ENCODE measurements at places on chromosomes 4 and X.

GRCh38 chrX:48498374-48498809, 10.4 kb upstream of the PORCN start:
- DNase-seq = no peak

DNA sequence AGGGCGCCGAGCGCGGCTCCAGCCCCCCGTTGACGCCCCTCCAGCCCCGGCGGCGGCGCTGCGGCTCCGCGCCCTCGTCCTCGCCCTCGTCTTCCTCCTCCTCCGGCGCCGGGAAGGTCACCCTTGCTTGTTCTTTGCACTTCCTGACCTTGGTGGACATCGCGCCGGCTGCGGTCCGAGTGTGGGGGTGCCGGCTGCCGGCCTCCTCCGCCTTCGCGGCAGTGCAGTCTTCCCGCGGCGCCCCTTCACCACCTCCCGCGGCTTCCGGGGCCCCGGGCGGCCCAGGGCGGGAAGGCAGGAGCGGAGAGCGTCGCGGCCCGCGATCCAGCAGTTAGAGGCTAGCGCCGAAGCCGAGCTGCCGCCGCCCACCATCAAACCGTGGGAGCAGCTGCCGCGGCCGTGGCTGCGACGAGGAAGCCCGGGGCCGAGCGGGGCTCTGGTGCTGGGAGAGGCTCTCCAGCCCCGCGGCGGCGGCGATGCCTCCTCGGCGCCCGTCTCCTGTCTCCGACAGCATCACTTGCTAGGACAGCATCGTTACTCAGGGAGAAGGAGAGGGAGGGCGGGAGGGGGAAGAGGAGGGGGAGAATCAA, at the start of gene TRPC3:
Gene TRPC3 (minus strand): TSS at position 540 of the 590 bp plus-strand sequence. CDS start 380 bp downstream, at position 160.
- no peak for DNase-seq

GRCh38 chr4:110164251-110164650, 34.2 kb downstream of the ELOVL6 start:
- DNase-seq = no peak

DNA sequence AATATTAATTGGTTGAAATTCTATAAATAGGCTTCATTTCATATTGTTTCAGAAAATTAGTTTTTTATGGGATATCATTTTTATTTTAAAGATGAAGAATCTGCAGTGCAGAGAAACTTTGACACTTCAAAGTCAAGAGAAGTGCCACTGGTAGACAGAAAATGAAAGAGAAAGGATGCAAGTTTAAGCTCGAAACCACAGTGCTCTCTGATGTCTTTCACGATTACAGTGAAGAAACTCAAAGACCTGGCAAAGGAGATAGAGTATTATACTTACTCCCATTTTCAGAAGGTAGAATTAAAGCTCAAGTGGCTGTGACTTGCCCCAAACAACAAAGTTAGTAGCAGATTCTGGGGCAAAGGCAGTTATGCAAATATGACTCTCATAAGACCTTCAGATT, 745.4 kb downstream of the TECRL start:
- no peak for DNase-seq

DNA sequence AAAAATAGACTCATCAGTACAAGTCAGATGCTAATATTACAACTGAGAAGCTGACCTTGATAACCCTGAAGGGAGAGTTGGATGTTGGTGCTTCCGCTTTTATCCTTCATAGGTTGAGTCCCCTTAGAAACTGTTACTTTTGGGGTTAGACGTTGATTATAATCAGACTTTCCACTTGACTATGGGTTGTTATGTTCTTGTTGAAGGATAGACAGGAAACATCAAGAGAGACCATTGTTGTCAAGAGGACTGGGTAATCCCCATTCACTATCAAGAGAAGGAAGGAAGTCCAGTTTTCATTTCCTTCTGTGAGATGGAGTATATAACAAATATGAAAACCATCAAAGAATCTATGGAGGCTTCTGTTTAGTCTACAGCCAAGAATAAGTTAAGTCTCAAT, 229.9 kb upstream of the AFF2 start:
- no peak for DNase-seq

DNA sequence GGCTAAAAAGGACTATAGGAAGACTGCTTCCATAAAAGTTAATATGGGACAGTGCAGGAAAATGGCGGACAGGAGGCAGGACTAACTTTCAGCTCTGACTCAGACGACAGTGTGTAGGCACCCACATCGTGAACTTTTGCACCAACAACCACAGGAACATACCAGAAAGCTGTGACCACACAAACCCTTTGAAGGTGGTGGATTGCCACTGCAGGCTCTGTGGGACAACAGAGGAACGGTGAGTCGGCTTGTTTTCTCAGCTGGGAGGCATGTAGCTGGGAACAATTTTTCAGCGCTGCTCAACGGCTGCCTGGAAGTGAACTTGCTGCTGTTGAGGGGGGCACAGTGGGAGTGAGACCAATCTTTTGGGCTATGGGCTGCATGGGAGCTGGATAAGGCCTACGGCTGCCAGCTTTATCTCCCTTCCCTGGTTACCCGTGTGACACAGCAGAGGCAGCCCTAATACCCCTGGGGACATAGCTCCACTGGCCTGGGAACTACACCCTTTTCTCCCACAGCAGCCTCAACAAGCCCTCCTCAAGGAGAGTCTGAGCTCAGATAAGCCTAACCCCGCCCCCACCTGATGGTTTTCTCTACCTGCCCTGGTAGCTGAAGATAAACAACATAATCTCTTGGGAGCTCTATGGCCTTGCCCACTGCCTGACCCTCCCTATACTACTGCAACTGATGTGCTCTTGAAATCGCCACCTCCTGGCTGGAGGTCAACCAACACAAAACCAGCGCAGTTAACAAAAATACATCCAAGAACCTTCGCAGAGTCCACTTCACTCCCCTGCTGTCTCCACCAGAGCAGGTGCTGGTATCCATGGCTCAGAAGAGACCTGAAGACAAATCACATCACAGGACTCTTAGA, 1537.0 kb downstream of the C4orf33 start:
- DNase-seq = no peak

DNA sequence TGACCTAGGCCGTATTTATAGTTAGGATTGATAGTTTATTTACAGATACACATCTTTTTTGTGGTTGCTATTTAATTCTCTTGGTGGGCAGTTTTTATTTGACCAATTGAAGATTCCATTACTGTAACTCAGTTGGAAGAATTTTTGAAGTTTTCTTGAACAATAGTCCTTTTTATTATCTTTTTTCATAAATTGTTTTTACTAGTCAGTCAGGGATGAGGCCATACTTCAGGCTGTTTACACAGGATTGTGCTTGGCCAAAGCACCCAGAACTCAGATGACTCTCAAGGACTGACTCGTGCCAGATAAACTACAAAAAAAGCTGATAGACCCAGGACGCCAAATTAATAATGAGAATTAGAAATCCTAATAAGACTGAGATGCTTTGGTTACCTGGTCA, 7.0 kb downstream of the HERC3 start:
- DNase-seq = no peak

DNA sequence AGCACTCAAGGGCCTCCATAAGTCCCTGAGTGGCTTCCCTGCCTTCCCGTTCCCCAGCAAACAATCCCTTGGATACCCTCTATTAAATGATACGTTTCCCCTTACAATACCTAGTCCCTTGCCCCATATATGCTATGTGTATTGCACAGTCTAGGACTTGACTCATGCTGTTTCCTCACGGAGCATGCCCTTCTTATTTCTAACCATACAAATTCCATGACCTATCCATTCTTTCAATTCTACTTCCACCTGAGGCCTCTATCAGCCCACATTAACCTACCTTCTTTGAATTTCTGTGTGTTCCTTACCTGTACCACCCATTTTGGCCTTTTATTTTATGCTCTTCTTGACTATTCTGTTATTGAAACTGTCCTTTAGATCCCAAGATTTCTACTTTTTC, 2.9 kb upstream of the PGRMC2 start:
- DNase-seq = no peak

DNA sequence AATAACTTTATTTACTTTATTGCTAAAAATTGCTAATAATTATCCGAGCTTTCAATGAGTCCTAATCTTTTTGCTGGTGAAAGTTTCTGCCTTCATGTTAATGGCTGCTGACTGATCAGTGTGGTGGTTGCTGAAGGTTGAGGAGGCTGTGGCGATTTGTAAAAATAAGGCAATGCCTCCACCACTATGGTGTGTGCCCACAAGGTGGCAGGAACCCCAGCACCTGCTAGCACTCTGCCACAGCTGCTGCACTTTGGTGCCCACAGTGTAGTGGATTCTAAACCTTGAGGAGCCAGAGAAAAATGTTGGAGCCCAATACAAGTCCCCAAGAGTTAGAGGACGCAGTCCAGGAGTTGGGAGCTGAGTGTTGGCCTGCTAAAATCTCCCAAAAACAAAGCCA, 1237.1 kb downstream of the PCDH19 start:
- DNase-seq = no peak

- DNase-seq = no peak
Observed at GRCh38 chrX:39674490-39675161, 423.1 kb downstream of the BCOR start.

- no peak for DNase-seq
Observed at GRCh38 chrX:96771486-96771885, 86.8 kb downstream of the DIAPH2 start.

GRCh38 chr4:102612824-102613366, 111.7 kb downstream of the NFKB1 start:
- DNase-seq = no peak

DNA sequence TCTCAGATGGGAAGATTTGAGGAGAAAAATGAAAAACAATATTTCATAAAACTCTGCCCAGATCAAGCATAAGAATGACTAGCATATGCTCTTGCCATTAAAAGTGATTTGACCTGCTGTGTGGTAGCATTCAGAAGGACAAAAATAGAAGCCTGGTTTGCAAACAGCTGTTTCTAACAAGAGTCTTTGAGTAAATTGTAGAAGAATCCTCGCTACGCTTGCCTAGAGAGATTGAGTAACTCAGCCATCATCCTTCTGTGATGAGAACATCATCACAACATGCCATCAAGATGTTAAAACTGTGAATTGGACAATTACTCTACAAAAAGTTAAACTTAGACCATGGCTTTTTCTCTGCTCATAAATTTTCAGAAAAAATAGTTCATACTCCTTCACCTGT, 168.9 kb upstream of the PUDP start:
- DNase-seq = no peak

DNA sequence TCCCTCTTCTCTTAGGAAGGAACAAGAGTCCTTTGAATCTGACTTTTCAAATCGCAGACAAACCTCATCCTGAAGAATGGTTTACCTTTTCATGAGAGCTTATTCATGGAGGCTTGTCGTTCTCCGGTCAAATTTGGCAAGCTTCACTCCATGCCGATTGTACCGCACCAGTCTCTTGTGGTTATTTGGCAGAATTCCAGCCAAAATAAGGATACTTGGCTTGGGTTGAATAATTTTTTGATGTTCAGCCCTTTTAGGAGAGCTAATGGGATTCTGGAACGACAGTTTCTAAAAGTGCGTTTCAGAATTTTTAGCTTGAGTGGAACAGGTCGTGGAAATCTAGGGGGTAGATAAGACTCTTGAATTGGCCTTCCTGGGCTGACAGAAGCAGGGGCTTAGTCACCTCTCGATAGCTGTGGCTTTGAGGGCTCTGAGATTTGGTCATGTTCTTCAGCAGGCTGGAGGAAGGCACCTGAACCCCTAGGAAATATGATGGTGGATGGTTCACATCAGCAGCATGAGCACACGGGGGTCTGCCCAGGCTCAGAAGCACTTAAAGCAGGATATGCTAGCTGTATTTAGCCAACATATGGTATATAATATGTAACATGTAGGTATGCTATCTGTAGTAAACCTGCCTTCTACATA, 1.5 kb downstream of the KLHL2 start:
- DNase-seq = no peak

GRCh38 chr4:23368081-23368697, 521.7 kb downstream of the PPARGC1A start:
- no peak for DNase-seq

GRCh38 chrX:729583-730409, 99.2 kb downstream of the SHOX start:
- DNase-seq = no peak

- no peak for DNase-seq
Observed at GRCh38 chr4:26420438-26420837, 69.8 kb downstream of the CCKAR start.

- no peak for DNase-seq
Observed at GRCh38 chr4:70179811-70180210, 15.7 kb upstream of the ODAM start.

GRCh38 chrX:133670383-133670782, 255.1 kb upstream of the GPC4 start:
- DNase-seq = no peak

DNA sequence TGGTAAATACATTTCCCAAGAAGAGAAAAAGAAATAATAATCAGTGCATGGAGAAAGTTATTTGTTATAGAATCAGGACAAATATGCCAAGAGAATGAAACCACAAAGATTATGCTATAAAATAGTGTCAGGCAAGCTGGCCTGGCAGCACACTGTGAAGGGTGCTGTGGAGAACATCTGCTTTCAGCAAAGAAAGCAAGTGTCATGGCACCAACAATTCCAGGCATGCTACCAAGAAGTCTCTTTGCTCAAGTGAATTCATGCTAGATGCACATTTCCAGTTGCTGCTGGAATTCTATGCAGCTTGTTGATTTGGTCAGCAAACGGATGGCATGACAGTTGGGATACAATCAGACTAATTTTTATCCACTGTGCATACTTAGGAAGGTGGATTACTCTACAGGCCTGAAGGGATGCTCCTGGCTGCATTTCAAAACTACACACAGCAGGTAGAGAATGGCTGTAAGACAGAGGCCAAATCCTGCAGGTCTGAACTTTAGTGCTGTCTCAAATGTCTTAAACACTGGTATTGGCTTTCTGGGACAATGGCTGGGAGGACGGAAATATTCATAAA, 154.6 kb upstream of the FAT1 start:
- DNase-seq = no peak

DNA sequence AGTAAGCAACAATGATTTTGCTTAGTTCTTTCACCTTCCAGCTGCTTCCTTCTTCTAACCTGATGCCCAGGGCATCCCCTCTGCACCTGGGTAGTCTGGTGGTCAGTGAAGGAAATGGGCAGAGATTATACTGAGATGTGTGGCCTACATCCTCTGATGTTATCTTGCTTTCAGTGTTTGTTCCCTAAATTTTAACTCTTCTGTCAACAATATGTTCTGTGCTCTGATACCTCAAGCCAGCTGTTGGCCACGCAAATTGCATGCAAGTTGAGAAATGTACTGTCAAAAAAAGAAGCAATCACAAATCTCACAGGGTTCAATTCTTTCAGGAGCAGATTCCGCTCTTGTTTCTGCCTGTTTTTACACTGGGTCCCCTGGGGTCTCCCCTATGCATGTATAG, 73.8 kb downstream of the FBXW7 start:
- no peak for DNase-seq

DNA sequence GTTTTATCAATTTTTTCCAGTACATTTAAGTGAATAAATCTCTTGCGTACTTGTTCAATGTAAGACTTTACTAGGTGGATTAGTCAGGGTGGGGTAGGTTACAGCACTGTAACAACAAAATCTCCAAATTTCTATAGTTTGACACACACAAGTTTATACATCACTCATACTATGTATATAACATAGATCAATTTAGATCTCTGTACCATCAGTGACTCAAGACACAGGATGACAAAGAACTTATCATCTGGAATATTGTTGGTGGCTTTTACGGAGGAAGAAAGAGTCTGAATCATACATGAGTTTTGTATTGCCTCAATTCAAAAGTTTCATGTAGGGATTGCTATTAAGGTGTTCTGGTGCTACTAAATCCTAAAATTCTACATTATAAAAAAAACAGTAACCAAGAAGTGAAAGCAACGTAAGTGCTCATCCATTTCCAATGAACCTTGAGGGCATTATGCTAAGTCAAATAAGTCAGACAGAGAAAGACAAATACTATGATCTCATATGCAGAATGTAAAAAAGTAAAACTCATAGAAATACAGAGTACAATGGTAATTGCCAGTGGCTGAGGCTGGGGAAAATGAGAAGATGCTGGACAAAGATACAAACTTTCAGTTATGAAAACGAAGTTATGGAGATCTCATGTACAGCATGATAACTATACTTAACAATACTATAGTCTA, 98.0 kb upstream of the DKK2 start:
- DNase-seq = no peak
